Muscle of arm (tissue), 14 donors: ENCODE measurements at places on chromosomes 6 and 20. TPM values are rescaled to one million over a fixed set of nuclear protein-coding genes. Genes with fewer than 3 reads are reported as not detected.

DNA sequence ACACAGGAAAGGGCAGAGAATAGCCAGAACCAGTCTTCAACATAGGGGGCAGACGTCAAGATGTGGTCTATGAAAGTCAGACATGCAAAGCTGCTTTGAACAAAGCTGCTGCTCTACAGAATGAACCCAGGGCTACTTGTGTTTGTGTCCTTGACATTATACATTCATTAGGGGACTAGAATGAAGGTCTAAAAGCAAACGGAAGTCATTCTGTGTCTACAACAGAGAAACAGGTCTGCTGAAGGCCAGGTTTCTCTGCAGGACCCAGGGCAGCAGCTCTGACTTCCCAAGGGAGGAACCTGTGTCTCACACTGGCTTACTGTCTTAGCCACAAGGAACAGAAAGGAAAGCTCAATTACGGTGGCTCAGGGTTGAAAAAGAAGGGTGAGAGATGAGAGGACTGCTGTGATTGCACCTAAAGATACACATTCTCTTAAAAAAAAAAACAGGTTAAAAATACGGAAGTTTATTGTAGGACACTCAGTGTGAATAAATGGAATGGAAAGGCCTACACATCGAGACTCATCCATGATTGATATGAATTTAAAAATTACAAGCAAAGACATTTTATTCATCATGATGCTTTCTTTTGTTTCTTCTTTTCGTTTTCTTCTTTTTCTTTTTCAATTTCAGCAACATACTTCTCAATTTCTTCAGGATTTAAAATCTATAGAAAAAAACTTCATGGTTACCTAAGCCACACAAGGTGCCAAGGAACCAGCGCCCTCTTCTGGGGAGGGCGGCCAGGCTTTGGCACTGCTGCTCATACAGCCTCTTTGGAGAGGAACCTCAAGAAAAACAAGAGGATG is 6.7 kb downstream of the PSMA7 start:
- peak; percentile 69 for DNase-seq

DNA sequence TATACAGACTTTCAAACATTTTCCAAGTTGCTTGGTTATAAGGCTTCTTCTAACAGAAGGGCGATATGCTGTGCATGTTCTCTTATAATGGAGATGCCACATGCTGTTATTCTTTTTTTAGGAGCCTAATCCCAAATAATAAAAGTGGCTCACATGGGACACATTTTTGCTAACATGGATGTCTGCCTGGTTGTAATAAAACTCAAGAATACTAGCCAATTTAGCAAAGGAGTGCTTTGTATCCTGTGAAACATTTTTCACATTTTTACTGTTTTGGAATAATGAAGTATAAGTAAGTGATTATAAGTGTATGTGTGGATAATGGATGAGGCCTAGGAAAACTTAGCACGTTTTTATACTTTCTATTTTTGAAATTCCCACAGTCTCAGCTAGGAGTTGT is 312.2 kb downstream of the LAMA2 start:
- no peak for DNase-seq

DNA sequence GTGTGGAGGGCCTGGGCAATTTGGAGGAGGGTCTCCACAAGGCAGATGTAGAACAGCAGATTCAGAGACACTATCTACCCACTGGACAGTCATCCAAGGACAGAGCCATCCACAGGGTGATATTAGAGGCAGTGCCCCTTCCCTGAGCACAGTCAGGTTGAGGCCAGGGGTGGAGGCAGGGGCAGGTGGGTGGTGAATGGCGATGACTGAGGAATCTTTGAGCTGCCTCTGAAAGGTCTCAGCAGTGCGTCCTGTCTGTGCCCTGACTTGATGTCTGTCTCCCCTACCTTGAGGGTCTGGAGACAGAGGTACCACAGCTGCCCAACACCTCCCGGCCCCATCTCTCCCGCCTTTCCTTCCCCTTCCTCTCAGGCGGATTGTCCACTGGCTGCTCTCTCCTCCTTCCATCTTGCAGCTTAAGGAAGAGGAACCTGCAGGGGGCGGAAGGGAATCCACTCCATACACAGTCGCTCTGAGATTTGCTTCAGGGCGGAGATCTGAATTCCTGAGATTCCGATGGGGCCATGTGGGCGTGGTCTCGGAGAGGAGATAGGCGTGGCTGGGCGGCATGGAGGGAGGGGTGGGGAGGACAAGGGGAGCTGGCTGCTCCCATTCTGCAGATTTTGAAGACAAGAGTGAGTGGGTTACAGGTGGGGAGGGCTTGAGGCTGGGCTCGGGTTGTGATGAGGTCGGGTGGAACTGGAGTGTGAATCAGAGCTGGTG is 1.7 kb downstream of the MUCL3 start:
- DNase-seq, result peak; percentile 10

DNA sequence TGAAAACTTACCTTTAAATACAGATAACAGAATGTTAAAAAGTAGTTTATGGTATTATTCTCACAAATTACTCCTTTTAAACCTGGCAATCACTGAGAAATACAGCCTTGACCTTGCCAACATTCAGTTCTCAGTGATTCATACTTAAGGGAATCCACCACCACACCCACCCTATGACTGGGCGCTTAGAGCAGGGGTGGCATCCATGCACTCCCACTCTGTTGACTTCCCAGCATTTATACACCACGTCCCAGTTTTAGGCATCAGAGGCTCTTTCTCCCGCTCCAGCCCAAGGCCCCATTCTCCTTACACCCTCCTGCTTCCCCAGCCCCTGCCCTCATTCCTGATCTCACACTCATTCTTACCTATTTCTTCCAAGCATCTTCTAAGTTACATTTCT is 16.3 kb downstream of the TRAF3IP2 start:
- DNase-seq, result no peak

GRCh38 chr20:52251136-52251700 is 59.6 kb upstream of the ZFP64 start:
- DNase-seq, result no peak

- DNase-seq, result no peak
These were observed 31.6 kb upstream of the CCN2 start for GRCh38 chr6:131982740-131983259.

DNA sequence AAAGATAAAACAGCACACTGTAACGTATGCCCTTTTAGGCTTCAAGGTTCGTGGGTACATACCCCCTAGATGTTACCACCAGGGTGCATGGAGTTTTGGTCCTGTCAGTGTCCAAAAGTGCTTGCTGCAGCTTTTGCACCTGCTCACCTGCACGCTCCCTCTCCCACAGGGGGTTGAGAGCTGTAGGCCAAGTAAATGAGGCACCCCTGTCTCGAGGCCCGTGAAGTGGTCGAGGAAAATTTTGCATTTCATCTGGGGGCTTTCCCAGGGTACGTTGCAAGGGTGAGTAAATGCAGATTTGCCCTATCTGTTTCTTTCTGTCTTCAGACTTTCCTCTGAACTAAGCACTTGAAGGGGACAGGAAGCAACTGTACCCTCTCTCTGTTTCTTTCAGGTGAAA is 136.0 kb downstream of the THBS2 start:
- no peak for DNase-seq

GRCh38 chr6:68709091-68709490 is 74.0 kb downstream of the ADGRB3 start:
- no peak for DNase-seq

GRCh38 chr20:63579017-63579694 is 5.1 kb upstream of the HELZ2 start:
- DNase-seq, result no peak

DNA sequence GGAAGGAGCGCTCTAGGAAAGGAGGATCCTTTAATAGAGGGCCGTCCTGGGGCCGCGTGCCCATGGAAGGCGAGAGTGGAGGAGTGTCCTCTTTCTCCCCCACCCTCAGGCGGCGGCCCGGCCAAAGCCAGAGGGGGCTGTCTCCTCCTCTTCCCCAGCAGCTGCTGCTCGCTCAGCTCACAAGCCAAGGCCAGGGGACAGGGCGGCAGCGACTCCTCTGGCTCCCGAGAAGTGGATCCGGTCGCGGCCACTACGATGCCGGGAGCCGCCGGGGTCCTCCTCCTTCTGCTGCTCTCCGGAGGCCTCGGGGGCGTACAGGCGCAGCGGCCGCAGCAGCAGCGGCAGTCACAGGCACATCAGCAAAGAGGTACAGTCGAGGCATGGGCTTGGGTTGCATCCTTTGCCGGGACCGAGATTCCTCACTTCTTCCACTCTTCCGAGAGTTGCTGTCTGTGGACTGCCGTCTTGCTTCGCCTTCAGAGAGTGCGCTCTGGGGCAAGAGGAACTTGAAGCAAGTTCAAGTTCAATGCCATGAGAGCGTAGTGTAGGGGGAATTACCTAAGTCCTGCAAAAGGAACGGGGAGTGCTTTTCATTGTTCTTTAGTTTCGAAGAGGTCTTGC is at the start of gene LAMA2:
LAMA2 (plus strand) TSS at position 148 of the 621 bp plus-strand sequence; CDS start at position 256, 108 bp downstream.
- DNase-seq, result peak; percentile 92

DNA sequence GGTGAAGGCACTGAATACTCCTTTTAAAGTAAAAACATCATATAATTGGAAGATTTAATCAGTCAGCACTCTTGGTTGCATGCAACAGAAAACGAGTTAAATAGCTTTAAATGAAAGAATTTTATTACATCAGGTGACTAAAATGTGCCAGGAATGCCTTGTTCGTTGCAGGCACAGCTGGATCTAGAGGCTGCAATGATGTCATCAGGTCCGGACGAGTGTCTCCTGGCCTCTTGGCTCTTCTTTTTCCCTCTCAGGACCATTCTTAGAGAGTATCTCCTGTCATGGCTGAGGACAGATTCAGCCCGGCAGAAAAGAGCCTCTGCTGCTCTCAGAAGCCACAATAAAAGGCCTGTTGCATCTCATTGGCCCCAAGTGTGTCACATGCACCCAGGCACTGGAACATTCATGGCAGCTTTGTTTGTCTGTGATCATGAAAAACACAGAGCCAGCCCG is 510.7 kb upstream of the SULF2 start:
- no peak for DNase-seq

- DNase-seq, result no peak
These were observed 27.6 kb downstream of the TFAP2B start for GRCh38 chr6:50846144-50846851.

- no peak for DNase-seq
These were observed 302.7 kb downstream of the RFPL4B start for GRCh38 chr6:112649853-112650252.

DNA sequence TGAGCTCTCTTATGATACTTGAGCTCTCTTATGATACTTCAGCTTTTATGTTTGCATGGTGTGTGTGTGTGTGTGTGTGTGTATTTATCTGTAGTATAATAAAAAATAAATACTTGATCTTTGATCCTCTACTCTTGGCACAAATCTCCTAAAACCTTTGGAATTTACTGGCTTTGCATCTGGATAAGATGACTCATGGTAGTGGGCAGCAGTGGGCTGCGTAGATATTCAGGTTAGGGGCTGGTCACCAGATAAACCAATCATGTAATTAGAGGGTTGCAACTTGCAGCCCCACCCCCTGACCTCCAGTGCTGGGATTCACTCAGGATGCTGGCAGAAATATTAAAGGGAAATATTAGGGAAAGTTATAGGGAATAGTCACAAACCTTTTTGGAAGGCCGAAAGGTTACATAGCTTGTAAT is 151.9 kb upstream of the COL21A1 start:
- no peak for DNase-seq

Gene PAQR8
- polyA plus RNA-seq, result 12.8 TPM

Gene SEL1L2
- not detected for polyA plus RNA-seq

Gene GRIK2
- polyA plus RNA-seq, result not detected

Gene ZNF831
- polyA plus RNA-seq, result 0.68 TPM

Gene STK35
- 6.9 TPM for polyA plus RNA-seq

Gene PCSK2
- 0.74 TPM for polyA plus RNA-seq

Gene PLG
- polyA plus RNA-seq, result 1.2 TPM
